ENCODE measurements at places on chromosomes 1 and 21.

DNA sequence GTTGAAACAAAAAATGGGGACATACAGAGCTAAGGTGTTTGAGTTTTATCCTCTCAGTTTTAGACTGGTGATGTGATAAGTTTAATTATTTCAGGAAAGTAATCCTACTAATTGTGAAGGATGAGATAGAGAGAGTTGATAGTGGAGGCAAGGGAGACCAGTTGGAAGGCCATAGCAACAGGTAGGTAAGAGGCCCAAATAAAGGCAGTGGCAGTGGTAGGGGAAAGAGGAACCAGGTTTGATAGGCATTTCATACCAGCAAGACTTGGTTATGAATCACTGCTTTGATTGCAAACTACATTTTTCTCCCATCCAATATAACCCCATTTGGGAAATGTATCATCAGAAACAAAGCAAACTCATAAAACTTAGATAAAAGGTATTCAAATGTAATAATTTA, 63.1 kb upstream of the SH3GLB1 start:
- no peak for DNase-seq

DNA sequence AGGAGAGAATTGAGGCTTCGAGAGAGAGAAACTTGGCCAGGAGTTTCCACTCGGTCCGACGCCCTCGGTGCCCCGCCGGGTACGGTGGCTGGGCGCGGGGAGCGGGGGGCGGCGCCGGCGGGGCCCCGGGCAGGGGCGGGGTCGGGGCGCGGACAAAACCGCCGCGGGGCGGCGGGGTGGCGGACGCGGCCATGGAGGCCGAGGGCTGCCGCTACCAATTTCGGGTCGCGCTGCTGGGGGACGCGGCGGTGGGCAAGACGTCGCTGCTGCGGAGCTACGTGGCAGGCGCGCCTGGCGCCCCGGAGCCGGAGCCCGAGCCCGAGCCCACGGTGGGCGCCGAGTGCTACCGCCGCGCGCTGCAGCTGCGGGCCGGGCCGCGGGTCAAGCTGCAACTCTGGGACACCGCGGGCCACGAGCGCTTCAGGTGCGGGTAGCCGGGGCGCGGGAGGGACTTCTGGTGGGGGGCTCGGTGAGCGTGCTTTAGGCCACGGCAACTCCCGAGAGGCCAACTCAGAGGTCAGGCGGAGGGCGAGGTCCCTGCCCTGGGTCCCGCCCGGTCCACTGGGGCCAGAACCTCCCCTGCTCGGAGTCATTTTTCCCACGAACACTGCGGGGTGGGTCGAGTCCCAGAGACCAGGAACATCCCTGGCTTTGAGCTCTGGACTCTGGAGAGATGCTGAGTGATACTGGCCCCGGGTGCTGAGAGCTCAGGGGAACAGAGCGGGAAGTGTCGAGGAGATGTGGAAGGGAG, 431 bp downstream of the RAB42 start:
- DNase-seq, result no peak

GRCh38 chr1:54121482-54122134, 31.2 kb downstream of the CDCP2 start:
- peak; percentile 57 for DNase-seq

DNA sequence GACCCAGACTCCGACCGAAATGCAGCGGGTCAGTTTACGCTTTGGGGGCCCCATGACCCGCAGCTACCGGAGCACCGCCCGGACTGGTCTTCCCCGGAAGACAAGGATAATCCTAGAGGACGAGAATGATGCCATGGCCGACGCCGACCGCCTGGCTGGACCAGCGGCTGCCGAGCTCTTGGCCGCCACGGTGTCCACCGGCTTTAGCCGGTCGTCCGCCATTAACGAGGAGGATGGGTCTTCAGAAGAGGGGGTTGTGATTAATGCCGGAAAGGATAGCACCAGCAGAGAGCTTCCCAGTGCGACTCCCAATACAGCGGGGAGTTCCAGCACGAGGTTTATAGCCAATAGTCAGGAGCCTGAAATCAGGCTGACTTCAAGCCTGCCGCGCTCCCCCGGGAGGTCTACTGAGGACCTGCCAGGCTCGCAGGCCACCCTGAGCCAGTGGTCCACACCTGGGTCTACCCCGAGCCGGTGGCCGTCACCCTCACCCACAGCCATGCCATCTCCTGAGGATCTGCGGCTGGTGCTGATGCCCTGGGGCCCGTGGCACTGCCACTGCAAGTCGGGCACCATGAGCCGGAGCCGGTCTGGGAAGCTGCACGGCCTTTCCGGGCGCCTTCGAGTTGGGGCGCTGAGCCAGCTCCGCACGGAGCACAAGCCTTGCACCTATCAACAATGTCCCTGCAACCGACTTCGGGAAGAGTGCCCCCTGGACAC, 534 bp downstream of the C1orf56 start:
- DNase-seq, result no peak

- no peak for DNase-seq
Observed at GRCh38 chr1:189424746-189425331, 1052.8 kb downstream of the BRINP3 start.

DNA sequence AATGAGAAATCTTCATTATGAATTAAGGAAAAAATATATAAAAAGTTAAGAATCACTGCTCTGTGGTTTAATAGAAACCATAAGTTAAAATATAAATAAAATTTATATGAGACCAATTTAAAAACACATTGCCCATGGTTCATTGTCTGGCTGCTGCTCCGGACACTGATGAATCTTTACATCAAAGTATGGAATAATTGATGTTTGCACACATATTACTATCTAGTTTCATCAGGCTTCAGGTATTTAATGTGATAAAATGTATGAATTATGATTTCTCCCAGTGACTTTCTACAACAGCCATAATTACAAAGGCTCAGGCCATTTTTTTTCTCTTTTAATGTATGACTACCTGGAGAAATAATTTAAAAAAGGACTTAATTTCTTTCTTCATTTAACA, 599.1 kb upstream of the PRMT6 start:
- no peak for DNase-seq

DNA sequence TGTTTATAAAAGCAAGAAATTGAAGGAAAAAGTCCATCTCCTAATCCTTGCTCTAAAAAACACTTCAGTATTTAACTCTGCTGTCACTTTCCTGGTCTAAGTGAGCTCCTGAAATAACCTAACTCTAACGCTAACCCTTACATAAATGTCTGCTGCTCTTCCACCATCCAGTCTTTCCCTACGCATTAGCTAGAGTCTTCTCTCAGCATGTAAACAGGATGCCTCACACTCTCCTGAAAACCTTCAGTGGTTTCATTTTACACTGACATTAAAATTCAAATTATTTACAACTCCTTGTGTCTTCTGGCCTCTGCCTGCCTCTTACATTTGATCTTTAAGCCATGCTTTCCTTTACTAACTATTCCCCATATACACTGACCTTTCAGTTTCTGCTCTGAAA, 697.6 kb upstream of the CXADR start:
- DNase-seq, result no peak

DNA sequence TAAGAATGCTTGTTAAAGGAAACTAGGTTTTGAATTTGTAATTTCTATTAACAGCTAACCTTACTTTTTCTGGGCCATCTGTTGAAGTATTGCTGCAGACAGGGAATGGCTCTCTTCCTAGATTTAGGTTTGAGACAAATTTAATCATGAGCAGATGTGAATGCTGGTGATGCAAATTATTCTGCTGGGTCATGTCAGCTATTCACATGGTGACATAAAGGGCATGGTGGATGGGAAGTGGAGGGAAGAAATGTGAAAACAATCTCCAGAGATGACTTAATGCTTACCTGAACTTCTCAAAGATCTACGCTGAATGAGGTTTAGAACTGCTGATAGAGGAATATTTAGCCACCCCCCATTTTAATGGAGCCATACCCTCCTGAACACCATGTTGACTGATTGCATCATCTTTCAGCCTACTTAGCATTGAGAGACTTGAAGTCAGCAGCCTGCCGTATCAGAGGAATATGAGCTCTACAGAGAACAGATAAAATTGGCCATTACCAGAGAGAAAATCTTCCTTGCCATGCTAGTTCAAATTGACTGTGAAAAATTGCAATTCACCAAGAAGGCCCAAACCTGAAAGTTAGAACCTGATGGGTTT, 138.8 kb downstream of the HHAT start:
- no peak for DNase-seq

- DNase-seq, result no peak
Observed at GRCh38 chr1:193593147-193593885, 406.9 kb upstream of the B3GALT2 start.

DNA sequence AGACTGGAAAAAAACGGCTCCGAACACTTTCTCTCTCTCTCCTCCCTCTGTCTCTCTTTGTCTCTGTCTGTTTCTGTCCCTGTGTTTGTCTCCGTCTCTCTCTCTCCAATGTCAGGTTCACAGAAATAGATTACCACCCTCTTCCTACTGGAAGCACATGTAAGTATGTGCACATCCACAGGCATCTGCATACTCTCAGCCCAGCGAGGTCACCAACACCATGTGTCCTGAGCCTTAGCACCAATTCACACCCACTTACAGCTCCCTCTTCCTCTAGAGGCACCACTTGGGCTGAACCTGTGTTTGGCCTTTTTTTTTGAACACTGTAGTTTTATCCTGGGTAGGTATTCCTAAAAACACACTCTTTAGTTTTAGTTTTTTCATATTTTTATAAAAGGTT, 130.5 kb downstream of the ETS2 start:
- DNase-seq, result no peak

DNA sequence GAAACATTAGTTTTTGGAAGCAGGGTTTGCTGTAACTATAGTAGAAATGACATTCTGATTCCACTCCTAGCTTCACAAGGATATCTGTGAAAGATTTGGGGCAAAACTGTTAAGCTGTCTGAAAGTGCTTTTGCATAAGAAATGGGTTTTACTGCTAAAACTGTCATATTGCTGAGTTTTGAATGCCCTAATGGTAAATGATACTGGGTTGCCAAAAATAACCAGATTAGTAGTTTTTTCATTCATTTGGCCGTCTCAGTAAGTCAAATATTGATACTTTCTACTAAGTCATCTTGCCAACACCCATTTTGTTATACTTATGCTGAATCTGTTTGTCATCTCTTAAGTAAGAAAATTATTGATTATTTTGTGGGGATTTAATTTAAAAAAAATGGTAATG, 399 bp upstream of the PTPRC start:
- no peak for DNase-seq

- DNase-seq, result no peak
Observed at GRCh38 chr1:1081311-1082238, 7.5 kb upstream of the RNF223 start.

DNA sequence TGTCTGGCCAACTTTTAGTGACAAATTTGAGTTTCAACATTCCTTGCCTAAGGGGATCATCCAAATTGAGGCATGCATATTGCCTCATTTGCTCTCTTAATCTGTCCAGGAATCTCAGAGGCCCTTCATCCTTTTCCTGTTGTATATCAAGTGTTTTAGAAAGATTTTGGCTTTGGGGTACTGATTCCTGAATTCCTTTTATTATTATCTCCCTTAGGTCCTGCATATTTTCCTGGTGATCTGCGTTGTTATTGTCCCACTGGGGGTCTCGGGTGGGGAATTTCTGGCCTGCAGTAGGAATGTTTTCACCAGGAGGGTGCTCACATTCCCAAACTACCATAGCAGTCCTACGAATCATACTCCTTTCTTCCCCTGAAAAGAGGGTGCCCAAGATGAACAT, 4.4 kb upstream of the AADACL3 start:
- no peak for DNase-seq

- no peak for DNase-seq
Observed at GRCh38 chr1:91791691-91792488, 94.1 kb downstream of the TGFBR3 start.

- DNase-seq, result no peak
Observed at GRCh38 chr1:201882665-201883132, 6.0 kb upstream of the SHISA4 start.

DNA sequence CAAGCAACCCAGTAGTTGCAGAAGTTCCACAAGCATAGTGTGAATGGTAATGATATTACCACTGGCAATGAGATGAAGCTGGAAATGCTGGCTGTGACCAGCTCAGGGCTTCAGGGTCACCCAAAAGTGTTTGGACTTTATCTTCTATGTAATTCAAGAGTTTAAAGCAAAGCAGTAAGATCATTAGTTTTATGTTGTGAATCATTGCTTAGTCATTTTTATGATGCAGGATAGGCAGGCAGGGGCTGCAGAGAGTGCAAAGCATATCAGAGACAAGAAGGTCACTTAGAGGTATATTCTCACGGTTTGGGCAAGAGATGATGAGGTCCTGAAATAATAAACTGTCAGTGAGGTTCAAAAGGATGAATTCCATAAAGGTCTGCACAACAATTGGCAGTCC, 147.4 kb downstream of the OLFM3 start:
- no peak for DNase-seq

- no peak for DNase-seq
Observed at GRCh38 chr1:12594490-12594889, 23.5 kb downstream of the DHRS3 start.

DNA sequence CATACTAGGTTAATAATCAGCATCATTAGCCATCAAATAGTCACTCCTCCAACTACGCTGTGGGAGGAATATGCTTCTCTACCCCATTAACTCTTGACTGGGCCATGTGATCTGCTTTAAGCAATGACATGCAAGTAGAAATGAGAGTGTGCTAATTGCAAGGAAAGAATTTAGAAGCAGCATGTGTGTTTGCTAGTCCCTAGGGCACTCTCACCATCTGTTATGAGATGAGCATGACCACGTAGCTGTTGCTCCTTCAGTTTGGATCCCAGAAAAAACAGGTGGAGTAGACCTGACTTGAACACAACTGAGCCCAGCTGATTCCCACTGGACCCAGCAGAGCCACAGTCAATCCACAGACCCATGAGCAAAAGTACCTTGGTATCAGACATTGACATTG, 19.7 kb upstream of the RGS7 start:
- no peak for DNase-seq

GRCh38 chr1:3772715-3773571, at the start of gene SMIM1:
Gene SMIM1 (plus strand): TSS chr1:3772749. CDS start chr1:3775374, 2,625 bp downstream.
- no peak for DNase-seq

- DNase-seq, result no peak
Observed at GRCh38 chr1:13699510-13699909, 478 bp upstream of the PRDM2 start.

DNA sequence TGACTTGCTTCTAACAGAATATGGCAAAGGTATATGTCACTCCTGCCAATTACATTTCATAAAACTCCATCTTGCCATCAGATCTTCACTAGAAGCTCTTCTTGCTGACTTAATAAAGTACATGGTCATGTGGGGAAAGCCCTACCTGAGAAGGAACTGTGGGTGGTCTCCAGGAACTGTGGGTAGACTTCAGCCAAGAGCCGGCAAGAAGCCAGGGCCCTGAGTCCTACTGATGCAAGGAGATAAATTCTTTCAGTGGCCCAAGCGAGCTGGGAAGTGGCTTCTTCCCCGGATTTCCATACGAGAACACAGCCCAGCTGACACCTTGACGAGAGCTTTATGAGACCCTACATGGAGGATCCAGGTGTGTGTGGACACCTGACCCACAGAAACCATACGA, 228.7 kb downstream of the SMYD3 start:
- DNase-seq, result no peak

DNA sequence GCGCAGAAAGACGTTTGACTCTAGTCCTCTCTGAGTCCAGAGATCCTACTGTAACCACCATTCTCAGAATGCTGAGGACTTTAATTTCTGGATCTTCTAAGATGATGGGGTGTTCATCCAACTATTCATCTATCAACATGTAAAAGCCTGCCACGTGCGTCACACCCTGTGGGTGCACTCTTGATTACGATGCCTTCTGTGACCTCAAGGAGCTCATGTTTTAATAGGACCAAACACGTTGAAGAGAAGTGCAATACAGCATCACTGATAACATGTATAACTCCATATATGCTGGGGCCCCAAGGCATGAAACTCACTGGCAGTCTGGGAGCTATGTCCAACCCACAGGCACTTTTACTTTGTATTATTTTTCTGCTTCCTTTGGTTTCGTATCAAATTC, 19.0 kb downstream of the KIAA0040 start:
- no peak for DNase-seq

GRCh38 chr21:45513741-45514310, 28.4 kb downstream of the SLC19A1 start:
- DNase-seq, result no peak

All from stimulated activated CD4-positive, alpha-beta T cell treated with anti-CD3 and anti-CD28 coated beads, Interleukin-1b, Interleukin-23, amount 100 ng/mL, for 4 hours (primary cell).